ENCODE measurements at places on chromosomes 4 and X.

DNA sequence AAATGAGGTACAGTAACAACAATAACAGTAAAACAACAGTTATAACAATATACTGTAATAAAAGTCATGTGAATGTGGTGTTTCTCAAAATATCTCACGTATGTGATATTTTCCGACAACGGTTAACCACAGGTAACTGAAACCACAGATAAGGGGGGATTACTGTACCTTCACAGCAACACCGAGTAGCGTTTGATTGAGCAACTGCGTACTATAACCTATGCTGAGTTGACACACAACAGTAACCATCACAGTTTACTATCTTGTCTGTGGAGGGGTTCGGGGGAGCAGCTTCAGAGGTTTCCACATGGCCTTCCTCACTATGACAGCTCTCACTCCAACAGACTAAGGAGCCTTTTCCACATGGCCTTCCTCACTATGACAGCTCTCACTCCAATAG, 13.4 kb downstream of the RBMX2 start:
- DNase-seq: no peak

DNA sequence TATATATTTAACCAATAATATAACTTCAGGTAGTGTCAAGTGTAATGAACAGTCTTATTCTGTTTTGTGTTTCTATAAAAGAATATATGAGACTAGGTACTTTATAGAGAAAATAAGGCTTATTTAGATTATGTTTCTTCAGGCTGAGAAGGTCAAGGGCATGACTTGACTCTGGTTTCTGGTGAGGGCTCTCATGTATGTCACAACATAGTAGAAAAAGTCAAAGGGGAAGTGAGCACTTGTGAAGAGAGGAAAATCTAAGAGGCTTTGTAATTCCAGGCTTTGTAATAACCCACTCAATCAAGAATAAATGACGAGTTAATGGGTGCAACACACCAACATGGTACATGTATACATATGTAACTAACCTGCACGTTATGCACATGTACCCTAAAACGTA, 27.6 kb downstream of the PRR32 start:
- DNase-seq: no peak

- no peak for DNase-seq
Observed at GRCh38 chr4:89001647-89002445, 55.1 kb downstream of the FAM13A start.

- no peak for DNase-seq
Observed at GRCh38 chr4:73245955-73246354, 12.6 kb downstream of the ANKRD17 start.

GRCh38 chr4:56743550-56743949, 62.5 kb upstream of the HOPX start:
- DNase-seq: no peak

GRCh38 chrX:11867610-11868345, 109.7 kb downstream of the MSL3 start:
- no peak for DNase-seq

- DNase-seq: no peak
Observed at GRCh38 chr4:37594099-37594498, 92.1 kb downstream of the RELL1 start.

DNA sequence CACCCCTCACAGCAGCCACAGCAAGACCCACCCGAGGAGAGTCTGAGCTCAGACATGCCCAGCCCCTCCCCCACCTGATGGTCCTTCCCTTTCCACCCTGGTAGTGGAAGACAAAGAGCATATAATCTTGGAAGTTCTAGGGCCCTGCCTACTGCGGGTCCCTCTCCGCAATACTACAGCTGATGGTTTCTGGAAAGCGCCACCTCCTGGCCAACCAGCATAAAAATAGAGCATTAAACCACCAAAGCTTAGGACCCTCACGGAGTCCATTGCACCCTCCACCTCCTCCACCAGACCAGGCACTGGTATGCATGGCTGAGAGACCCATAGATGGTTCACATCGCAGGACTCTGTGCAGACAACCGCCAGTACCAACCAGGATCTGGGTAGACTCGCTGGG, 78.2 kb downstream of the SH3BGRL start:
- no peak for DNase-seq

DNA sequence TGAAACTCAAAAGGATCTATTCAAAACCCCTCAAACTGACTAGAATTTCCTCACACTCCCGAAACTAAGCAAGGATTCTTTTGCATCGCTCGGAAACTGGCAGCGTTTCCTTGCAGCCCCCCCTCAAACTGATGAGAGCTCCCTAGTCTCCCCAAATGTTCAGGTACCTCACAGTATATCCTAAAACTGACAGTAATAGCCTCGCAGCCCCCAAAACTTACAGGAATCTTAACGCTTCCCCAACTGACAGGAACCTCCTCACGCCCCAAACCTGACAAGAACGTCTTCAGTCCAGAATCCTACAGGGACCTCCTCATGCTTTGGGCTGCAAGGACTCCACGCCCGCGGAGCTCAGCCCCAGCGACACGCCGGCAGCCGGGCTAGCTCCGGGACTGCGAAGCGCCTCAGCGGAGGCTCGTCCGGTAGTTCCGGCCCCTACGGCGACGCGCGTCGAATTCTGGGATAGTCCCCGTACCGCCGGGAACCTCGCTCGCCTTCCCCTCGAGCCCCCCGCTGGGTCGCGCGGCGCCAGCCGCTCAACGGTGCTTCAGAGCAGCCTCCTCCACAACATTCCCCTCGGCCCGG, 640 bp downstream of the PHF8 start:
- peak; percentile 55 for DNase-seq

DNA sequence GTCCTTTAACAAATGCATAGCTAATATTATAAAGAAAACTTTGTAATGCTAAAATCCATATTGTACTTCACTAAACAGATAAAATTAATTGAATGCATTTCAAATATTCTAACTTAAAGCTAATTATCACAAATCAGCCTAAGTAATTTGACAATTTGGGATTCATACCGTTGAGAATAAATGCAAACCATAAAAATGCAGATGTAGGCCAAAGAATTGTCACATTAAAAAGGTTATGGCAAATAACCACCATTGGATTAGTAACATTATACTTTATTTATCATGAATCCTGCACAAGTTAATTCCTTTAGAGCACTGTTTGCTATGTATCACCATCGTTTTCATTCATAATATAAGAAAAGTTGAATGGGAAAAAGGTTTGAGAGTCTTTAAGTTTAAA, 301.0 kb downstream of the LDB2 start:
- DNase-seq: no peak

DNA sequence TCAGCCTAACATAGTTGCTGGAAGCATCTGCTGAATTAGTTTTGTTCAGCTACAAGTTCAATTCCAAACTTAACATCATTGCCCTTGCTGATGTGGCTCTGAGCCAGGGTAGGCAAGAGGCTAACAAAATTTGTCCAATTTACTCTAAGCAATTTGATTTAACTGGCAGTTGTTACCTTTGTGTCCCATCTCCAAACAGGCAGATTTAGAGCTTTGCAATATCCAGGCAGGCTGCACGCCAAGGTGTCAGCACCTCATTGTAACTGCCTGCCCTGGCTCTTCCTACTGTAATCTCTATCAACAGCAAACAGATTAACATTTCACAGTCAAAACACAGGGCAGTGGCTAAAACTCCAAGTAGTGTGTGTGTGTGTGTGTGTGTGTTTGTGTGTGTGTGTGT, 2070.6 kb downstream of the PCDH7 start:
- no peak for DNase-seq

DNA sequence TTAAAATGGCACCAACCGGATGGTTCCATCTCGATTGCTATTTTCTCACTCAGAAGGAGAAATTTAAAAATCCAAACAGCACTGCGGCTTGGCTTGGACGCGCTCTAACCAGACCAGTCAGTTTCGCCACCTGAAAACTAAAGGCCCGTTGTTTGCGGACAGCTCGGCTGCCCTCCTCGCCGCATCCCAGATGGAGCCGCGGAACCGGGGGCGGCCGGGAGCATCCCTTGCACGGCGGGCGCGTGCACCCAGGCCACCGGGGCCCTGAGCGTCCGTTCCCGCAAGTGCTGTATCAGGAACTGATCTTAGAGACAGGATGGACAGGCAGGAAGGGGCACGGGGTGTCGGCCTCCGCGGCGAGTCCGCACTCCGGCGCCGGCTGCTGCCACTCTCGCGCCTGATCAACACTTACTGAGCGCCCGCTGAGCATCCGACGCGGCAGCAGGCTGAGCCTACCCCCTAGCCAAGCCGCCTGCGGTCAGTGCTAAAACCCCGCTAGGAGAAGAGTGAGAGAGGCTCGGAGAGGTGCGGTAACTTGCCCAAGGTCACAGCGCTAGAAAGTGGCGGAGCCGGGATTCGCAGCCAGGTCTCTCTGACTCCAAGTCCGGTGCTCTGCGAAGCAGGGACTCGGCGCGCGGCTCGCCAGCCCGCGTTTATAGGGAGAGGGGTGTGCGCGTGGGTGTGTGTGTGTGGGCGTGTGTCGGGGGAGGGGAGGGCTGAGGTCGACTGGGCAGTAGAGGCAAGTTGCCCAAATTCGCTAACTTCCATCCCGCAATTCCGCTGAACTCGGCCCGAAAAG, at the start of gene CITED1:
TSS of gene CITED1 (minus strand) at position 629 of the 799 bp plus-strand sequence. CDS start 3,045 bp downstream, outside the sequence.
- no peak for DNase-seq

GRCh38 chr4:158850371-158850770, 81.5 kb downstream of the FNIP2 start:
- DNase-seq: no peak

GRCh38 chr4:163665101-163665500, 170.6 kb downstream of the TMA16 start:
- DNase-seq: no peak

GRCh38 chr4:61182915-61183314, 17.2 kb upstream of the ADGRL3 start:
- DNase-seq: no peak

DNA sequence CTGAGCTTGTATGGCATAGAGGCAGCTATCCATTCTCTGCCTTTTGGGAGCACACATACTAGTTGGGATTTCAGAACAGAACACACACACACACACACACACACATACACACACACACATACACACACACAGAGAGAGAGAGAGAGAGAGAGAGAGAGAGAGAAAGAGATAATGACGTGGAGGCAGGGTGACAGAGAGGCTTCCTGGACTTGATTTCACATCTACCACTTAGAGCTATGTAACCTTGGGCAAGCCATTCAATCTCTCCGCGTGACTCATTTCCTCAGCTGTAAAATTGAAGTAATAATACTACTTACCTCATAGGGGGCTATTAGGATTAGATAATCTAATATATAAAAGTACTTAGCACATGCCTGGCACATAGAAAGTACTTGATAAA, 12.3 kb upstream of the GRIA3 start:
- DNase-seq: no peak

GRCh38 chr4:94284889-94285288, 57.7 kb downstream of the HPGDS start:
- no peak for DNase-seq

- DNase-seq: no peak
Observed at GRCh38 chrX:136662104-136662503, 14.1 kb downstream of the CD40LG start.

DNA sequence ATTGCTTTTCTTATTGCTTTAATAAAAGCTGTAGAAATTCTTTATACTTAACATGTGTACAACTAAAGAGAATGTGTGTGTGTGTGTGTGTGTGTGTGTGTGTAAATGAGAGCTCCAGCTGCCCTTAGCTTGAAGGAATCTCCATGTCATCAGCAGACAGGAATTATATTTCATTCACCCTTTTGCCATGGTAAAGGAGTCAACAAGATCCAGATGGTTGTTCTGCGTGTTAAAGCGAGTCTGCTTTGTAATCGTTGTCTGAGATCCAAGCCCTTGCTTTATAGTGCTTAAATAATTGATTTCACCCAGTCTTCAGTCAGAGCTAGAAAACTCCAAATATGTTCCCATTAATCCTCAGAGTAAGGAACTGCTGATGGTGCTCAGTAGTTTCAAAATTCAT, 285.5 kb downstream of the PDGFC start:
- DNase-seq: no peak

DNA sequence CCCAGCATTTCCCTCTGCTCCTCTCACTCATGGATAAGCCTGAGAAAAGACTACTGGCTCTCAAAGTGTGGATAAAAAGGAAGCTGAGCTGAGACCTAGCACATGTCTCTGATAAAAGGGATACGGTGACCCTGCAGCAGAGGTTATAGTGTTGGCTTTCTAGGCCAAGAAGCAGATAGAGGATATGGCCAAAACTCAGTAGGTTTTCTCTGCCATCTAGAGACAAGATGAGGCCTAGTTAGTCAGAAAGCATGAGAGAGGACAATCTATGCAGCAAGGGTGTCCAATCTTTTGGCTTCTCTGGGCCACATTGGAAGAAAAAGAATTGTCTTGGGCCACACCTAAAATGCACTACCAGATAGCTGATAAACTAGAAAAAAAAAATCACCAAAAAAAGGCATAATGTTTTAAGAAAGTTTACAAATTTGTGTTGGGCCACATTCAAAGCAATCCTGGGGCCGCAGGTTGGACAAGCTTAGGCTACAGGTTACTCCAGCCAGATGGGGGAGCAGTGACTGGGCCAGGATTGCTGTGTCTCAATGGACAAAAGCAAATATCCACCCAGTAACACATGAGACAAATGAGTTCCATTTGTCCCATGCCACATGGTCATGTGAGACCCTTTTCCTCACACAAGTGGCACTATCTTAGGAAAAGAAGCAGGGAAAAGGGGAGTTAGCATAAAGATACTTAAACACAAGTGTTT, 411.4 kb downstream of the INPP4B start:
- DNase-seq: no peak

- no peak for DNase-seq
Observed at GRCh38 chr4:139860435-139861024, 194.9 kb downstream of the MGST2 start.

- DNase-seq: no peak
Observed at GRCh38 chr4:121726642-121727268, 30.0 kb upstream of the ANXA5 start.

DNA sequence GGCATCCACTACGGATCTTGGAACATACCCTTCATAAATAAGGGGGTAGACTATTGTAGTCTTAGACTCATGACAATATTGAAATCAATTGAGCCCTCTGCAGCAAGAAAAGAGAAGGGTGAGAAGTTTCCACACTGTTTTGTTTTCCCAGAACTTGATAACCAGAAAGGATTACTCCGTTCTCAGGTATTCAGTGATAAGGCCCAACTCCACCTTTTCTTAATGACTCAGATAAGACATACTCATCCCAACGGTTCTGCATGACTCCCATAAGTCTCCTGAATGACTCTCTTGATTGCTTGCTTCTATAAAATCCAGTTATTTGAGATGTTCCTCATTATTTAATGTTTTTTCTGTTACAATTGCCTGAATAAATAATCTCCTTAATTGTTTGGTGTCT, 111.7 kb downstream of the PABPC4L start:
- DNase-seq: no peak

DNA sequence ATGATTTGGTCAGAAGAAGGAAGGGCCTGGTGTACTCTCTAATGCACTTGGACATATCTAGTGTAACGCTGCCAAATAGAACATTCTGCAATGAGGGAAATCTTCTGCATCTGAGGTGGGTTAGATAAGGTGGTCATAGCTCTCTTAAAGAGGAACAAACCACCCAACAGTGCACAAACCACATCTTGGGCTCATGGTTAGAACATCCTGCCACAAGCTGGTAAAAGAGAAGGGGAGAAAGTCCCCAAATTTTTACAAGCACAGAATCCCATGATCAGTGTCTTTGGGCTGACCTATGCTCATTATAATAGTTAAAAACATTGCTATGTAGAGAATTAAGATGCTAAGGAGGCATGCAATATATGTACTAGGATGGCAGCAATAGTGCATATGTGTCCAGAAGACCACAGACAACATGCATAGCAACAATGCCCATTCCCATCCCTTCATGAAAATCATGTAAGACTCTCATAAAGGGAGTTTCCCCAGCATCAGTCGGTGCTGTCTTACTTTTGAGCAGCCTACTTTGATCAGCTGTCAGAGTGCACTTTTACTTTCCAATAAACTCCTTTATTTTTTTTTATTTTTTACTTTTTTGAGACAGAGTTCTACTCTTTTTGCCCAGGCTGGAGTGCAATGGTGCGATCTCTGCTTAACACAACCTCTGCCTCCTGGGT, 99.7 kb upstream of the SLC7A11 start:
- no peak for DNase-seq
